ENCODE measurements at places on chromosomes 11 and 22. TPM values are rescaled to one million over a fixed set of nuclear protein-coding genes. Genes with fewer than 3 reads are reported as not detected.

DNA sequence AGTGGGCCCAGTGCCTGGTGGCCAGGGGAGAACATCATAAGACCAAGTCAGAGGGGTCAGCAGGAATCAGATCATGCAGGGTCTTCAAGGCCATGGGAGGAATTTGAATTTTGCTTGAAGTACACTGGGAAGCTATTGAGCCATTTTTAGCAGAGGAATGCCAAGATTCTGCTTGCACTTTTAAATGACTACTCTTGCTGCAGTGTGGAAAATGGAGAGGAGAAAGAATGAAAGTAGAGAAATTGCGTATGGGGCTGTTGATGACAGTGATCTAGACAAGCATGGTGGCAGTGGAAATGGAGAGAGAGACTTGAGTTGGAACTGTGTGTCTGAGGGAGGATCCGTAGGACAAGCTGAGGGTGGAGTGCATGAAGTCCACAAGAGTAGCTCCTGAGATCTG, 128.1 kb downstream of the WNT7B start:
- H3K4me3 ChIP-seq: no peak overlapping the region
- DNase-seq: no peak
- no peaks in the 10 kb centered on the region for H3K4me1 ChIP-seq
- no peak overlapping the region for H3K27ac ChIP-seq

DNA sequence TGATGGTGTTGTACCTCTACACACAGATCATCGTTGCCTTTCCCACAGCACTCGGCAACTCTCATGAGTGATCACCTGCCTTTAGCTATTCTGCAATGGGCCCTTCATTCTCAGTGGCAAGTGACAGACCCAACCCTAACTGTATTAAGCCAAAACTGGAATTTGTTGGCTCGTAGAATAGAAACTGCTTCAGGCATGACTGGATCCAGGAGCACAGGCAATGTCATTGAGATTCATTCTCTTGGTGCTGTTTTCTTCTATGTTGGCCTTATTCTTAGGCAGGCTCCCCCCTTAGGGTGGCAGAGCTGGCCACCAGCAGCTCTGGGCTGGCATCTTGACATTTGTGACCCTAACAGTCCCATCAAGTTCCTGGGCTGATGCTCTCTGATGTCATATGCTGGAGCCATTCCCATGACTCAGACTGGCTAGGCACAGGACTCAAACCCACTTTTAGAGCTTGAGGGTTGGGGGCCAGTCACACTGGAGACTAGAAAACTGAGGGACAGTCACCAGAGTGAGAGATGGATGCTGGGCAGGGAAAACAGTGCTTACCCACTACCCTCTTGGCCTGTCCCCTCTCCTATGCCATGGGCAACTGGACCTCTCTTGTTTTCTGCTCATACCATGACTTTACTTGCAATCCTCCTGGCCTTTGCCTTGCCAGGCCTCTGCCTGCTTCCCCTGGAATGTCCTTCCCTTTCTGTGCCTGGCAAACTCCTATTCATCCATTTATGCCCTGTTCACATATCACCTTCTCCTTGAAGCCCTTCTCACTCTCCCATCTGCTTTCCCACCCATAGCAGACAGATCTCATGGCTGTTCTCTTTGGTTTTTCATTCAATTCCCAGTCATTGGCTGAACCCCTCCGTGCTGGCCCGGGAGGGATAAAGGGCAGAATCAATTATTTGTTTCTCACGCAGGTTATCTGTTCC, 7.1 kb upstream of the CDC42EP2 start:
- DNase-seq: no peak
- no peak overlapping the region for H3K27ac ChIP-seq
- no peaks in the 10 kb centered on the region for H3K4me1 ChIP-seq
- H3K4me3 ChIP-seq: no peak overlapping the region

Gene PDE3B
- 99.5 TPM for total RNA-seq

Gene FAM227A
- not detected for total RNA-seq

Gene NCR3LG1
- 0.69 TPM for total RNA-seq

Measured in CD4-positive, CD25-positive, alpha-beta regulatory T cell (primary cell).